ENCODE measurements at places on chromosomes 1 and 21.

DNA sequence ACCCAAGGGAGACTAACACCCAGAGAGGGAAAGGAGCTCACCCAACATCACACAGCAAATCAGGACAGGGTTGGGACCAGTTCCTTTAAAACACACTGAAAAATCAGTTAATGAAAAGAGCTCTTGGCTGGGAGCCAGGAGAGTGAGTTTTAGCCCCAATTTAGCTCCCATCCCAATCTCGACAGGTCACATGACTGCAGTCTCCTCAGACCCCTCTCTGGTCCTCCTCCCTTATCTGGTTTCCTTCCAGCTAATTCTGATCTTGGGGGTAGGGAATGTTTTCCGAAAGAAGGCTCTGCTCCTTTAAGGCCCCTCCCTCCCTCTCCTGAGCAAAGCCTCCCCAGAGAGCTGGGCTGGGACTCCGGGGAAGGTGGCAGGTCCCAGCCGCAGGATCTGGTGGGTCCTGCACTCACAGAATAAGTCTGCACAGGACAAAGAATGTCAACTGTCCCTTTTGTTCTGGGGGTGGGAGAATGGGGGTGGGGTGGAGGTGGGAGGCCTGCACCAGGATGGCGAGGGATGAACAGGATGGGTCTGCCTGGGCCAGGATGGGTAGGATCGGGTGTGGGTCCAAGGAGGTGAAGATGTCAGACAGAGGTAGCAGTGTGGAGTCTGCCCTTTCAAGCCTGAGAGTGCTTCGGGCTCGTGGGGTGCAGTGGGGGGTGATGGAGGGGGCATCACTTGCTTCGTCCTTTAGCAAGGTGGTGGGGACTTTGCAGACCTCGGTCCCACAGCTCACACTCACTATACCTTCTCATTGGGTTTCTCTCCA is 57.3 kb upstream of the SSBP3 start:
- no peak for DNase-seq

DNA sequence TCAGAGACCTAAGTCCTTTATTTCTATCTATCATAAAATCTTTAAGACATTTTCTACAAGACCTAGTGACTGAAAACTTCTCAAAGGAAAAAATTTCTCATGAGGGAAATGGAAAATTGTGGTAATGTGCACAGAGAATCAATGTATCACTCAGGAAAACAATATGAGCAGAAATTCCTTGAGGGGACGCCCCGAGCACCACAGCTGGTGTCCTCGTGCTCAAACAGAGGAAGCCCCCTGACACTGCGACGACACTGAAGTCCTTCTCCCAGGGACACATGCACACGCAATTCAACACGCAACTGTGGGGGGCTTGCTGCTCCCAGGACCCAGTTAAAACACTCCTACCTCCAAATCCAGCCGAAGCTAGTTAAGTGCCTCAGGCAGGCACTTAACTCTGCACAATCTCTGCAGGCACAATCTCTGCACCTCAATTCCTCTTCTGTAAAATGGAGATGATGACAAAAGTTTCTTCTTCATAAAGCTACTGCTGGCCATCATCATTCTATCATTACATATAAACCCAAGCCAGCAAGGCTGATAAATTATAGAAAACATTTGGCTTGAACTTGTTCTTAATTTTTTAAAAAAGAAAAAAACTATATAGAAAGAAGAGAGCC is 16.0 kb downstream of the ZBTB17 start:
- no peak for DNase-seq

GRCh38 chr21:41974752-41975053 is 20.9 kb upstream of the C2CD2 start:
- no peak for DNase-seq

DNA sequence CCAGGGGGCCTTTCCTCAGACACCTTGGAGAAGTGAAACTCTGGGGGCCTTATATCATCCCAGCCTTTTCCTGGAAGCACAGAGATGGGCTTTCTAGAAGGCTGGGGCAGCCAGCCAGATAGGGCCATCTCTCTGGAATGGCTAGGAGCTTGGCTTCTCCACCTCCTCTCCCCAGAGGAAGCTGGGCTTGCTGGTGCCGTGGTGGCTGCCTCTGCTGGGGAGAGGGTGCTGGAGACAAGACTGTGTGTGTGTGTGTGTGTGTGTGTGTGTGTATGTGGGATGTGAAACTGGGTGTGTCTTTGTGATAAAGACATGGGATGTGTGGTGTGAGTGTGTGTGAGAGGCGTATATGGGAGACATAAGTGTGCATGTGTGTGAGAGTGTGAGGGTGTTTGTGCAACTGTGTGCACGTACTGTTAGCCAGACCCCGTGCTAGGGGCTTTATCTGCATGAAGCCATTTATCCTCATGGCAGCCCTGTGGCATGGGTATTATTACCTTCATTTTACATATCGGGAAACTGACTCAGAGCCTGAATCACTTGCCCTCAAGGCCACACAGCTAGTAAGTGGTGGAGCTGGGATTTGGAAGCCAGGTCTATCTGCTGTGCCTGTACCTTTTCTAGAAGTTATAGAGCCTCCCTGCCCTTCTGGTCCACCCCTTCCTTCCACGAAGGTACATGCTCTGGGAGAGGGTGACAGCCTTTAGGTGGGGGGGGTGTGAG is 44.2 kb downstream of the PTPRU start:
- no peak for DNase-seq

DNA sequence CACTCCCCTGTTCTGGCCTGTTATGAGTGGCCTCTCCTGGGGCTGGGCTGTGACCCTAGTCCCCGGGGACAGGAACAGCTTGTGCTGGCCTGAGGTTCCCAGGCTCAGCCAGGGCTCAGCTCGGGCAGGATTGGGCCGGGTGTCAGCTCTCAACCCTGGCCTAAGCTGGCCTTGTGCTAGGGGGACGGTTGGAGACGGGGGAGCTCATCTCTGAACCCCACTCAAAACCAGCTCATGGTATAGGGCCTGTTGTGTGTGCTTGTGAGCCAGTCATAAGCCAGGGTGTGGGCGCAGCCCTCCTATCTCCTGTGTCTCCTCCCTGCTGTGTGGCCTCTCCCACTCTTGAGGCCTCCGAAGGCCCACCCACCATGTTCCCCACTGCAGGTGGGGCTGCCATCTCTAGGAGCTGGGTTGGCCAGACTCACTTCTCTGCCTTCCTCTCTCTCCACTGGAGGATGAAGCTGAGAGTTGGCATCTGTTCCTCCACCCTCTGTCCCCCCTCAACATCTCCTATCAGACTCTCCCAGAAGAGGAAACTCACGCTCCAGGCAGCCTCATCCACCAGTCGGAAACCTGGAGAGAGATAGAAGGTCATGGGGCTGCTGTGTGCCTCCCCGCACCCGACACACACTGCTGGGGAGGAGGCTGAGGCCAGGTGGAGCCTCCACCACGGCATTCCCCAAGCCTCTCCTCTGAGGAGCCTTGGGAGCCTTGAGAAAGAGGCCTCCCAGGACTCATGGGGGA is 1.4 kb downstream of the PEAR1 start:
- no peak for DNase-seq

DNA sequence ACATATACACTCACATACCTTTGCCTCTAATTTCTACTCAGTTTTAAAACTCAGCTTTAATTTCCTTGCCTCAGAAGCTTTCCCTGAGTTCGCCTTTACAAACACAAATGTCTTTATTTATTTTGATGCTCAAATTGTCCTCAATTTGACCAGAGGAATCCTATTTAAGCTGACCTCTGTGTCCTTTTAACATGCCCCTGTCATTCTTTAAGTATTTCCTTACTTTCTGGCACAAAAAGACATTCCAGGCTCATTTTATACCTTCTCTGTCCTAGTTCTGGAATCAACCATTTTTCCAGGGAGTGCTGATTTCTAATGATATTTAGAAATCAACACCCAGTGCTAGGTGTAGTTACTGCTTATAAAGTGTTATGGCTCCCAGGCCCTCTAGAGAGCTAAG is 82.5 kb downstream of the OSBPL9 start:
- DNase-seq, result no peak

DNA sequence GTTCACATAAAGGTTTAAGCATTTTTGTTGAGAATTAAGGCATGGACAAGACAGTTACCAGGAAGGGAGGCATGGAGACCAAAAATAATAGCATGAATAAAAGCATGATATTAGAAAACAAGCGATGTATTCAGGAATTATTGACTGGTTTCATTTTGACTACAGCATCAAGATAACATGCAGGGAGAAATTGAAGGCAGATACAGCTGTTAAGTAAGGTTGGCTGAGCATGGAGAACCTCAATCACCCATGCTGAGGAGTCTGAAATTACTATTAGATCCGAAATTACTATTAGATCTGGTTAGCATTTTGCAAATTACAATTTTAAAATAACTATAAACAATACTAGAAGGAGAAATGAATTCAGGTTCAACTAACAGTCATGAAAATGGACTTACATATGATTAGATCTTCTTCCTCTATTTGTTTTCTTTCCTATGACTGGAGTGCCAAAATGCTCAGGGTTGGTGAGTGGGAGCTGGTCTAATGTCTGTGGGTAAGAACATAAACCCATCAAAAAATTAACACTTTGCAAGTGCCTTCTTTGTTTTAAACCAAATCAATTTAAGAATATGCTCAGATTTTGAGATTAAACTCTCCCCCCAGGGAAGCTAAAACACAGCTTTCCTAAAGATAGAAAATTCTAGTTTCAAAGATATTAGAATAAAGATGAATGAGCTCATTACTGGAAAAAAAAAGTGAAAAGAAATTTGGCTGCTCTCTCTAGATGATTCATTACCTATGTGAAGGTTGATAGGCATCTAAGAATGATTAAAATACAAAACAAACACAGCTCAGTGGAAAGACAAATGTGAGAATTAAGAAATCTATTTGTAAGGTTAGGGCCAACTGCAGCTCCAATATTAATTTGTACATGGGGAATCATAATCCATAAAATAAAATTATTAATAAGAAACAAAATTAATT is 81.7 kb downstream of the ARID4B start:
- DNase-seq, result no peak

GRCh38 chr1:61358770-61359455 is 276.6 kb downstream of the NFIA start:
- no peak for DNase-seq

GRCh38 chr1:154743526-154744036 is 126.5 kb downstream of the KCNN3 start:
- no peak for DNase-seq

- no peak for DNase-seq
Measured at GRCh38 chr1:6443339-6444115, 19.0 kb downstream of the ESPN start.

- DNase-seq, result no peak
Measured at GRCh38 chr1:100746542-100746932, 27.0 kb downstream of the VCAM1 start.

GRCh38 chr1:228351850-228352249 is 54.8 kb downstream of the TRIM11 start:
- DNase-seq, result no peak

GRCh38 chr1:163084330-163084729 is 15.2 kb downstream of the RGS4 start:
- no peak for DNase-seq

- DNase-seq, result no peak
Measured at GRCh38 chr1:82644186-82644915, 843.6 kb downstream of the ADGRL2 start.

GRCh38 chr1:236400061-236400603 is 6.0 kb downstream of the EDARADD start:
- no peak for DNase-seq

GRCh38 chr1:234659538-234659937 is 49.6 kb upstream of the IRF2BP2 start:
- no peak for DNase-seq

DNA sequence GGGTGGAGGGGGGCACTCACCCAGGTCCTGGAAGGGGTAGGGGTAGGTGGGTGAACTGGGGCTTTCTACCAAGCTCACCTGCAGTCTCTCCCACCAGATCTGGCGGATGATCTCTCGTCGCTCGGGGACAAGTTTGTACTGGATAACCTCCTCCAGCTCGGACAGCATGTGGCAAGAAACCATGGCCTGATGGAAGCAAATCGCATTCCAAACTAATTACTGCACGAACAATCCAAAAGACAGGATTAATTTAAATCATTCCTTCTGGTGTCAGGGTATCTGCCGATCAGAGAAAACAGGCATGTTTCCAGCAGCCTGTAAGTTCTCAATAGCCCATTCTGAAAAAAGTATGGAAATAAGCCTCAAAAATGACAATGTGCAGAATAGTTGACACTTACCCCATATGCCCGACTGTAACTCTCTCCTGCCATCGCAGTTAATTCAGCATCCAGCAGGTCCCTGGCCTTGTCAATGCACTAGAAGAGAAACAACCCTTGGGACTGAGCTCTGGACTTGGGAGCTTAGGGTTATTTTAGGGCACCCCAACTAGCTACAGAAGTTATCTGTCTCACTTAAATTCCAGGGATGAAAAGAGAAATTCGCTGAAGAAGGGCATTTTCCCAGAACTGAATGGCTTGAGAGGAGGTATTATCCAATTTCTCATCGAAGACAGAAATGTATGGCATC is 44.4 kb upstream of the ANGPTL7 start:
- no peak for DNase-seq

GRCh38 chr1:203117611-203118575 is 9.6 kb upstream of the ADORA1 start:
- DNase-seq, result peak; percentile 87

- DNase-seq, result no peak
Measured at GRCh38 chr1:245654460-245655050, 499.8 kb downstream of the KIF26B start.

DNA sequence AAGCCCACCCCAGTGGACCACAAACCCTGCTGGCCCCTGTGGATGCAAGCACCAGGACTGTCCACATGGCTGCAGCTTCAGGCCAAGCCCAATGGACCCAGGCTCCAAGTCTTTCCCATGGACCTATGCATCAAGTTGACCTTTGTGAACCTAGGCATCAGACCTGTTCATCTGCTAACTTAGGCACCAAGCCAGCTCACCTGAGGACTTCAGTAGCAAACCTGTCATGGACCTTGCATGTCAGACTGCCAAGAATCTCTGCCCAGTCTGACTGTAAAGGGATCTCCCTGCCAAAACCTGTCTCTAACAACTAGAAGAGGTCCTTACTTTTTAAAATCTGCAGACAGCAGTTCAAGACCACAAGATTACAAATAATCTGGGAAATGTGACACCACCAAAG is 37.8 kb downstream of the FMO3 start:
- no peak for DNase-seq

- DNase-seq, result no peak
Measured at GRCh38 chr21:29175408-29176134, 45.1 kb downstream of the MAP3K7CL start.

DNA sequence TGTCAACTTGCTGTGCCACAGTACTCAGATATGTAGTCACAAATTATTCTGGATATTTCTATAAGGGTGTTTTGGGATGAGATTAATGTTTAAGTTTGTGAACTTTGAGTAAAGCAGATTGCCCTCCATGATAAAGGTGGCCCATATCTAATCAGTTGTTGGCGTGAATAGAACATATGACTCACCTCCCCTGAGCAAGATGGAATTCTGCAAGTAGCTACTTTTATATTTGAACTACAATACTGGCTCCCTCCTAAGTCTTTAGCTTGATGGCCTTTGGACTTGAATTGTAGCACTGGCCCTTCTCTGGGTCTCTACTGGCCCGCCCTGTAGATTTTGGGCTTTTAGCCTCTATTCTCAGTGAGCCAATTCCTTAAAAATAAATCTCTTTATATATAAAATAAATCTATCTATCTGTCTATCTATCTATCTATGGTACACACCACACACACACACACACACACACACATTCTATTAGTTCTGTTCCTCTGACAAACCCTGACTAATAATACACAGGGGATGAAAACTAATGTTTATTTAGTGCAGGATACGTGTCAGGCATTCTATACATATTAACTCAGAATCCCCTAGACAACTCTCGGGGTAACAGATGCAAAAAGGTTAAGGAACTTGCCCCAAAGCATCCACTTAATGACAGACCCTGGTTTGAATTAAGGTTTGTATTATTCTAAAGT is 37.9 kb upstream of the PDC start:
- no peak for DNase-seq

- DNase-seq, result no peak
Measured at GRCh38 chr21:33418691-33419090, 15.5 kb downstream of the IFNGR2 start.

GRCh38 chr1:206850401-206850800 is 15.0 kb upstream of the IL20 start:
- no peak for DNase-seq
